Activated naive CD4-positive, alpha-beta T cell treated with anti-CD3 and anti-CD28 coated beads for 36 hours (primary cell): ENCODE measurements at places on chromosomes 1 and 21. TPM values are rescaled to one million over a fixed set of nuclear protein-coding genes. Genes with fewer than 3 reads are reported as not detected.

FAM131C gene
- not detected for total RNA-seq

ELF3 gene
- total RNA-seq, result 0.31 TPM

DNA sequence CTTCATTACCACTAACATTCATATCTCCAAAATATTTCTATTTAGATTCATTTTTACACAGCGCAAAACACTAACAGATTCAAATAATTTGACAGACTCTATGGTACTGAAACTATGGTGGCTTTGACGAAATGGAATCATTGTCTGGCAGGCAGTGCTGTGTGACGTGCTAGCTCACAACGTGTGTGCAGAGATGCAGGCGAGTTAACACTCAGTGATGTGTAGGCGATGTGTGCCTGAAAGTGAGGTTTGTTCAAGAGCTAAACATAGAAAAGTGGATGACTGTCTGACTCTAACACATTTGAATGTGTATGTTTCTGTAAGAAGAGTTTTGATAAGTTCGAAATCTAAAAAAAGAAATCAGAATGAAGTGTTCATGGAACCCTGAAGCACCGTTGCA is 97.7 kb downstream of the RYR2 start:
- no peak overlapping the region for H3K4me3 ChIP-seq
- no peak for DNase-seq
- no peaks in the 10 kb centered on the region for H3K4me1 ChIP-seq
- H3K27me3 ChIP-seq, result peaks cover 2% of the 10 kb centered on the region
- H3K36me3 ChIP-seq, result no peaks in the 10 kb centered on the region

DNA sequence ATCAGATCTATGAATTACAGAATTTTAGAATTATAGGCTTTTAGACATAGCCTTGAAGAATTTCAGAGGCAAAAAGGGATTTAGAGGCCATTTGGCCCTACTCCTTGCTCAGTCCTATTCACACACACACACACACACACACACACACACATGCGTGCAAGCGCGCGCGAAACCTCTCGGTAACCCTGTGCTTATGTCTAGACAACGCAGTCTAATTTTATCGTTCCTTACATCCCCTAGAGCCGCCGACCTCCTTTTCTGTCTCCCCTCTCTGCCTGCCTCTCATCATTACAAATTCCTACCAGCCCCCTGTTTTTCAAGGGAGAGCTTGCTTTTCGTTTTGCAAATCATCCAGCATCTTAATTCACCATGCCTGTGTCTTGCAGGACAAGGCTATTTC is 252.1 kb downstream of the FOXD2 start:
- no peak overlapping the region for H3K4me3 ChIP-seq
- H3K4me1 ChIP-seq, result no peaks in the 10 kb centered on the region
- no peak overlapping the region for H3K27ac ChIP-seq
- no peaks in the 10 kb centered on the region for H3K36me3 ChIP-seq
- DNase-seq, result no peak

DNA sequence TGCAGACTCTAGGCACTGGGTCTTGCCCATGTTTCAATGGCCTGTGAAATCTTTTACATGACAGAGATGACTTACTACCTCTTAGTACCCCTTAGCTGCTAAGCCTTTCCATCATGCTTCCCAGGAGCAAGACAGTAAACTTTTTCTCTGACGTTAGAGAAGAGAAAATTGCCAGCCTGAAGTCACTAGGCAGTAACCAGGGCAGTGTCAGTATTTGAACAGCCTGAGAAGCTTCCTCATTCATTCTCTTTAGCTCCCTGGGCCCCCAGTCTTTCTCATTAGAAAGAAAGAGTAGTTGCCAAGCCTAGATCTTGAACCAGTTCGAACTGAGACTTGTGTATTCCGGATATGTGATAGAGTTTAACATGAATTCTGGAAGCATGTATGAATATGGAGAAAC is 99.2 kb downstream of the ERG start:
- H3K4me1 ChIP-seq, result no peaks in the 10 kb centered on the region
- H3K27ac ChIP-seq, result no peak overlapping the region
- H3K36me3 ChIP-seq, result no peaks in the 10 kb centered on the region
- DNase-seq, result no peak
- H3K27me3 ChIP-seq, result peaks cover 25% of the 10 kb centered on the region

DNA sequence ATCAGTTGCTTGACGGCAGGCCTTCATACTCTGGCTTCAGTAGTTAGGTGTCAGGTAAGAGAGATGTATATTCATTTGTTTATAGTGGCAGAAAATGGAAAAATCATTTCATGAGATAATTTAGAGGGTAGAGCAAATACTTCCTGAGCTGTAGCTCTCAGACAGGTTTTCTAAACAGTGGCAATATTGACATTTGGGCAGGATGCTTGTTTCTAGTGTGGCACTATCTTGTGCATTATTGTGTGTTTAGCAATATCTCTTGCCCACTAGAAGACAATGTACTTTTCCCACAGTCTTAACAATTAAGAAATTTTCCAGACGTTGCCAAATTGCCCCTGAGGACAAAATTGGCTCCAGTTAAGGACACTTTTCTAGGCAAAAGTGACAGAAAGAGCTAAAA is 1143.1 kb downstream of the PLA2G4A start:
- H3K27me3 ChIP-seq, result no peaks in the 10 kb centered on the region
- H3K27ac ChIP-seq, result no peak overlapping the region
- H3K4me1 ChIP-seq, result no peaks in the 10 kb centered on the region
- no peak overlapping the region for H3K4me3 ChIP-seq
- no peaks in the 10 kb centered on the region for H3K36me3 ChIP-seq

- no peaks in the 10 kb centered on the region for H3K4me1 ChIP-seq
- no peak overlapping the region for H3K27ac ChIP-seq
- no peak overlapping the region for H3K4me3 ChIP-seq
- DNase-seq, result no peak
- H3K27me3 ChIP-seq, result no peaks in the 10 kb centered on the region
Observed at GRCh38 chr1:24609949-24610517, 33.1 kb upstream of the SRRM1 start.

AMY1B gene
- not detected for total RNA-seq

DNA sequence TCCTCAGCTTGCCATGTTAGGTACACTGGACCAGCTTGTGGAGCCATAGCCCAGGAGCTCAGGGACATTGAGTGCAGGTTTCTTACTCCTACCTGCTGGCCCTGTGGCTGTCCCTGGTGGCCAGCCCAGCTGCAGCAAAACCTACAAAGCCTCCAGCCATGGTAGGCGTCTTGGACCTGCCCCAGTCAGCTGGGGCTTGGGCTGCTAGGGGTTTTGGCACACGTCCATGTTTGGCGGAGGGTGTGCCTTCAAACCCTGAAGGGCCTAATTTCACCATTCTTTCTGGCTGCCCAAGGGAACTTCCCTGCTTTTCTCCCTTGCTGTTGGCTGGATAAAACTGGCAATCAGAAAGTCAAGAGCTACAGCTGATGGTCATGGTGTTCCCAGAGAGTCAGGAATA is 25.4 kb downstream of the HMGCS2 start:
- no peaks in the 10 kb centered on the region for H3K27me3 ChIP-seq
- peaks cover 16% of the 10 kb centered on the region for H3K36me3 ChIP-seq
- no peak overlapping the region for H3K4me3 ChIP-seq
- no peak for DNase-seq
- H3K4me1 ChIP-seq, result peaks cover 15% of the 10 kb centered on the region

DNA sequence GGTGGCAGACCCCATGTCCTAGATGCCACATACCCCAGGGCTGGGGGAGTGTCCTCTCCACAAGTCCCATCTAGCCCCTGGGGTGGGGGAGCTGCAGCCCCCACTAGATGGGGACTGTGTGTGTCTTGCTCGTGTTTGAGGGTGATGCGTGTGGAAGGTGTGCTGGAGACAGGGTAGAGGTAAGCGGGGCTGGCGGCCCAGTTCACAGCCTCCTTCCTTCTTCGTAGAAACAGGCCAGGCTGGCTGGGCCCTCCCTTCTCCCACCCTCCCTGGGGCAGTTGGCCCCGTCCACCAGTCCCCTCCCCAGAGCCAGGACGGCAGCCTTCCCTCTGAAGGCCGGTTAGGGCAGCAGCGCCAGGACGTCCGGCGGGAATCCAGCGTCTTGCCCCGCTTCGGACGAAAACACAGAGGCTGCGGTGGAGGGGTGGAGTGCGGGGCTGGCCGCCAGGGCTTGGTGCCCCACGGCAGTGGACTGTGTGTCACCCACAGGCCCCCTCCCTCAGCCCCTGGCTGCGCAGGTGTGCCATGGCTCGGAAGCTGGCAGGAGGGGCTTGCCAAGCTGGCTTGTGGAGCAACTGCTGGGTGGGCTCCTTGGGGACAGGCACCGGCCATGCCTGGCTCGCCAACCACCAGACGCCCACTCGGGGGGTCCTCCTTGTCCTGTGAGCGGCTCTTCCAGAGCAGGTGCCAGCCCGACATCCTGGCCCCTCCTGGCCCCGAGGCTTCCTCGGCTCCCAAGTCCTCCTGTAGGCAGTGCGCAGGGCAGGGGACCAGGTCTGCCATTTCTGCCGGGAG is 3.6 kb downstream of the PRDM16 start:
- H3K27ac ChIP-seq, result no peak overlapping the region
- peaks cover 22% of the 10 kb centered on the region for H3K27me3 ChIP-seq
- no peaks in the 10 kb centered on the region for H3K36me3 ChIP-seq
- H3K4me3 ChIP-seq, result no peak overlapping the region
- H3K4me1 ChIP-seq, result peaks cover 2% of the 10 kb centered on the region
- no peak for DNase-seq

- peak overlapping the region; percentile 86 for H3K4me3 ChIP-seq
- peaks cover 6% of the 10 kb centered on the region for H3K36me3 ChIP-seq
- H3K27ac ChIP-seq, result peak overlapping the region; percentile 90
Observed at GRCh38 chr1:16440131-16440469, 424 bp upstream of the NECAP2 start.

DNA sequence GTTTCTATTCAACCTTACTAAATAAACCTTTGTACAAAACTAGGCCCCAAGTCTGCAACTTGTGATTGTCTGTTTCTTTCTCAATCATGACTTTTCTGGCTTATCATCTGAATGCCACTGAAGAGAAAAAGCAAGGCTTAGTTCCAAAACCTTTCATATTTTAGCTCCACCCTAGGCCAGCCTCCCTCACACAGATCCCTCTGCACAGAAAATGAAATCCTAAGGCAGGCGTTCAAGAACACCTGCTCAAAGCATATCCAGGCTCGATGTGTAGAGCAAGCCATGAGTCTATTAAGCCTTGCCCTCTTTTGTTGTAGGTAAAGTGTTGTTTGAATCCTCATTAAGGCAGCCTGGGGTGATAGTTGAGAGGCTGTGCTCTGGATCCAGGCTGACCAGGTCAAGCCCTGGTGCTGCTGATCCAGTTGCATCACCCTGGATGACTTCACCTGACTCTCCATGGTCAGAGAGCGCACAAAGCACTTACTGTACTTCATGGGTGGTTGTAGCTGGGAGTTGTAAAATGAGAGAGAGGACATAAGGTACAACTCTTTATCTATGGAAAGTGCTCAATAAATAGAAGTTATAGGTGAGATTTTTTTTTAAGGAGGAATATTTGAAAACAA is 39.0 kb downstream of the FYB2 start:
- no peak overlapping the region for H3K4me3 ChIP-seq
- H3K4me1 ChIP-seq, result no peaks in the 10 kb centered on the region
- no peak for DNase-seq
- H3K36me3 ChIP-seq, result no peaks in the 10 kb centered on the region
